Bone marrow (tissue), 2 donors: ENCODE measurements at places on chromosomes 7 and 10.

GRCh38 chr7:8177109-8177933 lies 84.6 kb downstream of the ICA1 start:
- DNase-seq, result peak; percentile 21

- no peak for DNase-seq
Observed at GRCh38 chr7:17746020-17746530, 194.2 kb downstream of the SNX13 start.

DNA sequence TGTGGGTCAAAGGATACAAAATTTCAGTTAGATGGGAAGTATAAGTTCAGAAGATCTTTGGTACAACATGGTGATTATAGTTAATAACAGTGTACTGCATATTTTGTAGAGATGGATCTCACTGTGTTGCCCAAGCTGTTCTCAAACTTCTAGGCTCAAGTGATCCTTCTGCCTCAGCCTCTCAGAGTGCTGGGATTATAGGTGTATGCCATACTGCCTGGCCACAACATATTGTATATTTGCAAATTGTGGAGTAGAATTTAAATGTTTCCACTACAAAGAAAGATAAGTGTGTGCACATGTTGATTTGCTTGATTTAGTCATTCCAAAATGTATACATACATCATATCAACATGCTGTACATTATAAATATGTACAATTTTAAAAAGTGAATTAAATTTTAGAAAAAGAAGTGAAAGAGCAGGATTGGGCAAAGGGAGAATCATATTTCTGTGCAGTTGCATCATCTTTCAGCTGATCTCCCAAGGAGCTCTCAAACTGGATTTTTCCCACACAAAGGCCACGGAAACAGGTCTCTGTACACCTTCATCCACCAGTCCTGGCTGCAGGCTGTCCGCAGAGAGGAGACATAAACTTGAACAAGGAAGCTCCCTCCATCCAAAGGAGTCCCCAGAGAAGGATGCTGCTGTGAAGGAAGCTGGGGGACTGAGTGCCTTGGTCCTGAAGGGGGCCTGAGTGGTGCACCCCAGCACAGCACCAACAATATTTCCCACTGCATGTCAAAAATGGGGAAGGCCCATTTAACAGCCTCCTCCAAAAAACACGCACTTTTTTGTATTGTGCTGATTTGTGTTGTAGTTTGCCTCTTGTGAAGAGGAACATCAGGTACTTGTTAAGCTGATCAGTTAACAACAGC lies 217.1 kb upstream of the GHITM start:
- DNase-seq, result no peak

DNA sequence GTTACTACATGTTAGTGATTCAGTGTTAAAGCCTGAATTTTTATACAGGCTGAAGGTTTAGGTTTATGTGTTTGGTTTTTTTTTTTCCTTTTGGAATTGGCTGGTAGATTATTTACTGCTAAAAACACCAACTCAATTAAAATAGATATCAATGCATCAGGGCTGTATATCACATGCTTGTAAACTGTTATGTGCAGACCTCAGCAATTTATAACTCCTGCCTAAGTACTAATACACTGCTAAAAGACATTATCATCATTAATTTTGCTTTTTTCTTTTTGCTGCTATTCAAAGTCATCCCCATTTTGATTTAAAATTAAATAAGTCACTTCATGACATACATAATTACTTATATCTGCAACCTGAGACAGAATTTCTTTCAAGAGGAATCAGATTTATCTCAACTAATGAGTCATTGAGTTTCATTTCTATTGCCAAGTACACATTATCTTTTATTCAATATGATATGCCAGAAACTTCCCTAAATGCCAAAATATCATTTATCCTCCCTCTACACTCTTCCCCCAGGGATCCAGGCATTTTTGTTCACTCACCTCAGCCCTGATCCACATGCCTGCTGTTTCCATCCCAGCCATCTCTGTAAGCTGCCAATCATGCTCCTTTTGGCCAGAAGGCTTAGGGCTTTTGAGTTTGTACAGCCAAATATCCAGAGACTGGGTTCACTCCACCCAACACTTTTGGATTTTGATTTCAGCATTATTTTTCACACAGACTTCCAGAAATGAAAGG lies 98.5 kb downstream of the POLR1F start:
- no peak for DNase-seq

DNA sequence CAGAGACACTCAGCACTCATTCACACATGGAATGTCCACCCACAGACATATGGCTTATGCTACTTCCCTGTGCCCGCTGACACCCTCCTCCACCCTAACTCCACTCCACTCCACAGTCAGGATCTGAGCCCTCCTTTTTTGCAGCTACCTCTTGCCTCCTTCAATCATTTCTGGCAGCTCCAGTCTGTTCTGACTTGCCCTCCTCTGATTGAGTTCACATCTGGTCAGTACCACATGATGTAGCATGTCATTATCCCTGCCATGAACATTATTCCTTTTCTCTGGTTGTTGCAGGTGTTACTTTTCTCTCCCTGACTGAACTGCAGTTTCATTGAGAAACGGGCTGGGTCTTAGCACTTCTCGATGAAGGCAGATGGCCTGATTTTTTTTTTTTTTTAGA lies 130.1 kb upstream of the EGR2 start:
- DNase-seq, result no peak

DNA sequence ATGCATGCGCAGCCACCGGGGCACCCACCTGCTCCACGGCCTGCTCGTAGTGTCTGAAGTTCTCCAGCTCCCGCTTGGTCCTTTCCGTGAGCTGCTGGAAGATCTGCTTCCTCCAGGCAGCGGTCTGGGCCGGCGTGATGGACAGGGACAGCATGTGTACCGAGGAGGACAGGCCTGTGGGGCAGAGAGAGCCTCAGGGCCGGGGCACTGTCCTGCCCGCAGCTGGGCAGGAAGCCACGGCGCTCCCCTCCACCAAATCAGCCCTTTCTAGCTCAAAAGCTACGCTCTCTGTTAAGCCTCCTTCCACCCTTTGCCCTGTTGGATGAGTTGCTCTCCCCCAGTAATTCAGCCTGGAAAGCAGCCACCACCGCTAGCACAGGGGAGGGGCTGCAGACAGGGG lies 19.2 kb downstream of the TECPR1 start:
- DNase-seq, result no peak

DNA sequence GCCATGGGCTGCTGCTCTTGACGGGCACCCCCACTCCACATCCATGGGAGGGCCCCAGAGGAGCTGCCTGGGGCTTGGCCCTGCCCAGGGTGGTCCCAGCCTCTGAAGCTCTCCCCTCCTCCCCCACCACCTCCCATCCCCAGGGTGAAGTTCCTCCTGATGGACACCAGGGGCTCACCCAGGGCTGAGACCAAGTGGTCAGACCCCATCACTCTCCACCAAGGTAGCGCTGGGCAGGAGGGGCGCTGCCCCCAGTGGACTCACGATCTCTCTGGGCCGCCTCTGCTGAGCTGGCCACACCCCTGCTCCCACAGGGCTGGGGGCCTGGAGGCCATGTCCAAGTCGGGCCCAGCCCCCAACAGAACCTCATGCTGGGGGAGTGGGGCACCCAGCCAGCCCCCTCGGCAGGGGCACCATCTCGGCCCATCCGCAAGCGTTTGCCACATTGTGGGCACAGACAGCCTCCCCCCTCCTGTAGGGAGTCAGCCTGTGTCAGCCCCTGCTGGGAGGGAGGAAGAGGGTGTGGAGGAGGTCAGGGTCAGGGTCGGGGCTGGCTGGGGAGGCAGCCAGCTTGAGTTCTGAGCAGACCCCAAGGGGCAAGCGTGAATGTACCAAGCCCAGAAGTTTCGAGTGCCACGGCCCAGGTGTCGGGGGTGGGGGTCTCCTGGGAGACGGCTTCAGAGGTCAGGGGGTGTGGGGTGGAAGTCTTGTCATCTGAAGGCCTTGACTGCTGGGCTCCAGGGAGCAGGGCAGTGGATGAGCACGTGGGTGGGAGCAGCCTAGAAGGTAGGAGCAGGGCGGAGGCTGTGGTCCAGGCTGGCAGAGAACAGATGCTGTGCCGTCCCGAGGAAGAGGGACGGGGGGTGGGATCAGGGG lies 2.8 kb downstream of the UPK3B start:
- no peak for DNase-seq

DNA sequence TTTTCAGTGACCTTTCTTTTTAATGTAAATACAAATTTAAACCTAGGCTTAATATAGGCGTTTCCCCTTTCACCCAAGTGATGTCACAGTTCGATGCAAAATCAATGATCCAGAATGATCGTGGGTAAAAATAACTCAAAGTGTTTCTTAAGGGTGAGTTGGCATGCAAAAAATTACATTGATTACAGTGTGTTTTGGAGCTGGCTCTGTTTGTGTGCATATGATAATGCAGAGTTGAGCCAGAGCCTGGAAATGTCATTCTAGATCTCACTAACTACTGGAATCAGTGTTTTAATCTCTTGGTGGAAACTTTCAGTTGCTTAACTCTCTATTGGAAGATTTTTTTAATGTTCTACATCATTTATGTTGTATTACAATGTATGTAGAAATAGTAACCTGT lies 72.5 kb upstream of the MXI1 start:
- no peak for DNase-seq

DNA sequence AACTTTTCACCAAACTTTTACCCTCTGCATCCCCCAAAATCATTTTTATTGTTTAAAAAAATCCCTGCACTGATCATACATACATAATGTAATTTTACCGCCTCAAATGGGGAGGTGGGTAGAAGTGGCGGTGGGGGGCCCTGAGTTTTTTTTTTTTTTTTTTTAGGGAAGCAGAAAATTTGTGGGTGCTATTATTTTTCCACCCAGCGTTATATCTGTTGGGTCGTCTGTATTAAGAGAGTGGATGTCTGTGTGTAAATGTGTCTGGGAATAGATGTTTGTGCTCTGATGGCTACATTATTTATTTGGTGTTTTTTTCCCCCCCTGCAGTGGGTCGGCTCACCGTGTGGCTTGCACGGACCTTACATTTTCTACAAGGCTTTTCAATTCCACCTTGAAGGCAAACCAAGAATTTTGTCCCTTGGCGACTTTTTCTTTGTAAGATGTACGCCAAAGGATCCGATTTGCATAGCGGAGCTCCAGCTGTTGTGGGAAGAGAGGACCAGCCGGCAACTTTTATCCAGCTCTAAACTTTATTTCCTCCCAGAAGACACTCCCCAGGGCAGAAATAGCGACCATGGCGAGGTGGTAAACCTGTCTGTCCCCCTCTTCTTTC lies 438 bp downstream of the ARID5B start:
- DNase-seq, result no peak

DNA sequence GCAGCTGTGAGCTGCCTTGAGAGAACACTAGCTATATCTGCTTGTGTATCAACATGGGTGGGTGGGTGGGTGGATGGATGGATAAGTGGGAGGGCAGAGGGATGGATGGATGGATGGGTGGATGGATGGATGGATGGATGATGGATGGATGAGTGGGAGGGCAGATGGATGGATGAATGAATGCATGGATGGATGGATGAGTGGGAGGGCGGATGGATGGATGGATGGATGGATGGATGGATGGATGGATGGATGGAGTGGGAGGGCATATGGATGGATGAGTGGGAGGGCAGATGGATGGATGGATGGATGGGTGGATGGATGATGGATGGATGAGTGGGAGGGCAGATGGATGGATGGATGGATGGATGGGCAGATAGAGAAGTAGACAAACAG lies 76.1 kb downstream of the MKI67 start:
- no peak for DNase-seq

DNA sequence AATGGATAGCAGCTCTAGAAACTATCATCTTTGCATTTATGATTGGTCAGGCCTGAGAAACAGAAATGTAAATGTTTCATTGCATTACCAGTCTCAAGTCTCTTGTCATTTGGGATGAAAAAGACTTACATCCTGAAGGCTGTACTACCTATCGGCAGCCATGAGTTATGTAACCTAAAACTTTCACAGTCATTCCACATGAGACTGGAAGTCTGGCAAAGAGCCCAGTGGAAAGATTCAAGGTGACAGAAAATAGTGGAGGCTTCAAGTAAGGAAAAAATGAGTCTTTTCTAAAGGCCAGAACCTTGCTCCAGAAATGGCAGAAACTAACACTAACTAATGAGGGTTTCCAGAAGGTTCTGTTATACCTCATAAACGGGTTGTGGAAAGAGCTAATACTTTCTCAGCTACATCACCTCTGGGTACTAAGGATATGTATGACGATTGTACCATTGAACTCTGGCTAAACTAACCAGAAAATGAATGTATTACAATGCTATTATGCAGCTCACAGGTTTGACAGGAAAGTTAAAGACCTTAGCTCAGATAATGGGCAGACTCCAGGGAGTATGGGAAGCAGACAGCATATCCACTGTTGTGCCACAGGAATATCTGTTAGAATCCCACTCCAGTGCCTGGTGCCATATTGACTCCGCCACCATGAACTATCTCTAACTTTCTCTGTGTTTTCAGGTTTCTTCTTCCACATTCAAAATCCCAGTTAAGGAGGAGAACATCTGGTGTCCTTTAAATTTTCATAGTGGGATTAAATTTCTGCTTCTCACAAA lies 41.7 kb upstream of the DYNC1I1 start:
- no peak for DNase-seq

DNA sequence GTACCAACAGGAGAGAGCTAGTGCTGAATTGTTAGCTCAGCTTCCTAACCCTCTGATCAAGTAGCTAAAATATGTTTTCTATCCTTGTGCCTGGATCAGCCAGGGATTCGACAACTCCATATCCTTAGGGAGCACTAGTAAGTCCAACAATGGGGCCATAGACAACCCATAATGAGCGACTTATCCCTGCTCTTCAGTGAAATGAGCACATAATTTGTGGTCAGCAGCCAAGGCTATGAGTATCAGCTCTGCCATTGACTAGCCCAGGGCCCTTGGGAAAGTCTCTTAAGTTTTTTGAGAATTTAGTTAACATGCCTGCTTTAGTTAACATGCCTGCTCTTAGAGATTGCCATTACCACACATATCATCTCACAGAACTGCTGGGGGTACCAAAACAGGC lies 39.3 kb downstream of the COL1A2 start:
- DNase-seq, result no peak

DNA sequence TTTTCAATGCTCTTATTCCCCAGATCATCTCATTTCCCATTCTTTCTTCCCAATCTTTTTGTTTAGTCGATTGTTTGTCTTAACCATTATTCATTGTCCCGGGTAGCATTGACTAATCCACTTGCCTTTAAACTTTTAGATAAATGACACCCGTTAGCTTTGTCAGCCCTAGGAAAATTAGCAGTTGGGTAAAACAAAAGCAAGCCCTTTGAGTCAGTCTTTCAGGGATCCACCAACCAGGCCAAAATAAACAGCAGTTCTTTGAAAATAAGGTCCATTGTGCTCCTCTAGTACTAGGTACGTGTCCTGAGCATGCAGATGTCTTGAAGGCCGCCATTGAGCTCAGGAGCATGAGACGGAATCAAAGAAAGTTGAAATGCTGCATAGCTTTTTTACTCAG lies 369.7 kb upstream of the MYO3A start:
- DNase-seq, result no peak

GRCh38 chr7:17236603-17237002 lies 61.8 kb upstream of the AHR start:
- no peak for DNase-seq

DNA sequence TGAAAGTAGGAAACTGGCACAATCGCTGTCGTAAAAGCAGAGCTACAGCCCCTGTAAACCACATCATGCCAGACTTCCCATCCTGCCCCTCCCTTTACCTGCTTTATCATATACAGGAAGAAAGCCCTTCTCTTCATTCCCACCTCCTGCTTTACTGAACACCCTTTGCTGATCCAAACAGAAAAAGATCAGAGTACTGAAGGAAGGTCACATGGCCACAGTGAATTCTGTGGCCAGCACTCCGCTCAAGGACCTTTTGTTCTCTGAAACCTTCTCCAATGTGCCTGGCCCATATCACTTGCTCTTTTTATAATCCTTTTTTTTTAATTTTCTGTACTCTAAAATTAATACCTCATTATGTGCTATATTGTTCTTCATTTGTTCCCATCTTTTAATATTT lies 108.8 kb upstream of the LRGUK start:
- no peak for DNase-seq

- no peak for DNase-seq
Observed at GRCh38 chr7:80330434-80330833, 181.4 kb downstream of the GNAT3 start.
